ENCODE measurements at places on chromosomes 3 and 15. TPM values are rescaled to one million over a fixed set of nuclear protein-coding genes. Genes with fewer than 3 reads are reported as not detected.

The CYP1A2 gene
- total RNA-seq, result 0.10 TPM

The CRYGS gene
- total RNA-seq, result 0.99 TPM

GRCh38 chr3:108602249-108602934, 12.9 kb downstream of the DZIP3 start:
- DNase-seq, result no peak

GRCh38 chr3:123034120-123034519, 6.6 kb upstream of the SEMA5B start:
- DNase-seq, result no peak

- no peak for DNase-seq
Observed at GRCh38 chr3:12227833-12228232, 61.0 kb upstream of the PPARG start.
